Umbilical cord (tissue), 2 donors: ENCODE measurements at places on chromosomes 7 and 10. TPM values are rescaled to one million over a fixed set of nuclear protein-coding genes. Genes with fewer than 3 reads are reported as not detected.

GRCh38 chr7:67311901-67312300 is 315.3 kb downstream of the TYW1 start:
- DNase-seq = no peak

GRCh38 chr7:120979765-120980499 is 8.6 kb upstream of the CPED1 start:
- DNase-seq = peak; percentile 43

Gene TACC2
- total RNA-seq = 10.6 TPM

Gene LLCFC1
- total RNA-seq = not detected

- peak; percentile 24 for DNase-seq
These were observed 191.2 kb downstream of the CXCL12 start for GRCh38 chr10:44193567-44194220.

DNA sequence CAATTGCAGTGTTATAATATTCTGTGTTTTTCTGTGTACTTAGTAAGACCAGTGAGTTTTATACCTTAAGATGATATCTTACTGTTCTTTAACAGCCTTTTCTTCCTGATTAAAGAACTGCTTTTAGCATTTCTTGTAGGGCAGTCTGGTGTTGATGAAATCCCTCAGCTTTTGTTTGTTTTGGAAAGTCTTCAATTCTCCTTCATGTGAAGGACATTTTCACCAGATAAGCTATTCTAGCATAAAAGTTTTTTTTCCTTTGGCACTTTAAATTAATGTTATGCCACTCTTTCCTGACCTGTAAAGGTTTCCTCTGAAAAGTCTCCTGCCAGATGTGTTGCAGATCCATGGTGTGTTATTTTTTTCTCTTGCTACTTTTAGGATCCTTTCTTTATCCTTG is 1059.8 kb downstream of the LRMDA start:
- DNase-seq = no peak

- DNase-seq = peak; percentile 65
These were observed 194.9 kb downstream of the SUGCT start for GRCh38 chr7:40329601-40330153.

DNA sequence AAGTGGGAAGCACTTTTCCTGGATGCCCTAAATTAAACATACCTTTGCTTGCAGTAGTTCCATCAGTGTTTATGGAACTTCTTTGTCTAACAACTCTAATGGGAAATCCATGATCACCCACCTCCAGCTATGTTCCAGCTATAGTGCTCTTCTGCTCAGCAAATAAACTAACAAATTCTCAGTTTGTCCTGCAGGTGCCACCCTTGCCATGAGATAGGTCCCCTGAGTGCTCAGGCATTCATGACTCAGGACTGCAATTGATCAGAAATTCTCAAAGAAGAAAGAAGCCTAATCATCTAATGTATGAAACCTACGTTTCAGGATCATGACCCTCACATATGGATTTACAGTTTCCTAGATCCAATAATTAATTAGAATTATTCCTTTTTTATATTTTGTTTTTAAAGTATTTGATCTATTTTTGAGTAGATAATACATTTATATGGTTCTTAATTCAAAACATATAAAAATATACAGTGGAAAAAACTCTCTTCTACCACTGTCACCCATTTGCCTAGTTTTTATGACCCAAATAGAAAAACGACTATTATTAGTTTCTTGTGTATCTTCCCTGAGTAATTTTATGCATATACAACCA is 48.7 kb upstream of the DYNC1I1 start:
- DNase-seq = peak; percentile 55

DNA sequence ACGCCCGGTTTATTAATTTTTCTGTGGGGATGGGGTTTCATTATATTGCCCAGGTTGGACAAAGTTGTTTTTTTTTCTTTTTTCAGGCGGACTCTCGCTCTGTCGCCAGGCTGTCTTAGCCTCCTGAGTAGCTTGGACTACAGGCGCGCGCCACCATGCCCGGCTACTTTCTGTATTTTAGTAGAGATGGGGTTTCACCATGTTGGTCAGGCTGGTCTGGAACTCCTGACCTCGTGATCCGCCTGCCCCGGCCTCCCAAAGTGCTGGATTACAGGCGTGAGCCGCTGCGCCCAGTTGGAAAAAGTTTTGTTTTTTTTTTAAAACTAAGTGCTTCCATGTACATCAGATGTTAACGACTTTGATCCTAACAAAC is 542 bp upstream of the ZNF394 start:
- DNase-seq = no peak

DNA sequence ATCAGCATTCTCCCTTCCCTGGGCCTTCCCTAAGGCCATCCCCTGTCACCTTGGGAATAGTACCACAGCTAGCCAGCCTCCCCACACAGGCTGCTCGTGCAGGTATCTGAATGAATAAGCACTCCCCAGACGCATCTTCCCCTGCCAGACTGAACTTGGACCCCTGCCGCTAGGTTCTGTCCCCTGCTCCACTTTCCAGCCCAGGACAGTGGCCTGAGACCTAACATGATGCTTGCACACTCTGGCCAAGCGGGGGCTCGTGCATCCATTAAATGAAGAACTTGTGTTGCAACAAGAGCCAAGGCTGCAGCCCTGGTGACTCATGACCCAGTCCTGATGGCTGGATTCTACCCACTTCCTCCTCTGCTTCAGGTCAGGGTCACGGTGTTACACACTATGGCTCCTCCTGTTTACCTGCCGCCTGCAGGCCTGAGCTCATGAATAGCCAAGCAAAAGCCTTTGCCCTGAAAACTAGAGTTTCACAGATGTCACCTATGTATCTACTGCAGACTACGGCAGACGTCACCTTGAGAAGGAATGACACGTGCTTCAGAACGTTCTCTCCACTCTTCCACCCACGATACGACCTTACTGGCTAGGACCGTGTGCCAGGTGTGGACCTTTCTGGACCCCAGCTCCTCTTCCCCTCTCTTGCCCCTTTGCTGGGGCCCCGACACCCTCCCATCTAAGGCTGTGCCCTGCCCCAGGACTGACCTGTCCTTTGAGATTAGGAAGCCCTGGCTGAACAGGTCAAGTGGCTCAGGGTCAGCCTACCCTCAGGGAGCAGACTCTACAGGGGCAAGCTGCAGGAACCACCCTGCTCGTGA is 6.5 kb downstream of the ASB13 start:
- DNase-seq = no peak

- no peak for DNase-seq
These were observed 139.5 kb downstream of the PLCE1 start for GRCh38 chr10:94133239-94133638.

Gene ATP5F1C
- 177 TPM for total RNA-seq

DNA sequence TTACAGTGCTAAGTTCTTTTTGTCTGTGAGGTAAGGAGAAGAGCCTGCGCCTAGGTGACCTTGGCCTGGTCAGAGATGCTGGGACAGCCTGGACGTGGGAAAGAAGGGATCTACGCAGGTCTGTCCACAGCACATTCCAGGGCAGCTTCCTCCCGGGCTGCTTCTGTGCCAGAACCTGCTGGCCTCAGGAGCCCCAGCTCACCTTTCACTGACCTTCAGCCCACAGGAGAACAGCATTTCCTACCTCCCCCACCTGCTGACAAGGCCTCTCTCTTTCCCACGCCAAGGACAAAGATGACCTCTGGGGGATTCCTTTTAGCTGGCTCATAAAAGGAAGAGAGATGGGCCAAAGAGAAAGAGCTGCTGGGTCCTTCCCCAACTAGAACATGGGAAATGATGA is 260.6 kb downstream of the KCNMA1 start:
- no peak for DNase-seq

Gene ASB10
- not detected for total RNA-seq

DNA sequence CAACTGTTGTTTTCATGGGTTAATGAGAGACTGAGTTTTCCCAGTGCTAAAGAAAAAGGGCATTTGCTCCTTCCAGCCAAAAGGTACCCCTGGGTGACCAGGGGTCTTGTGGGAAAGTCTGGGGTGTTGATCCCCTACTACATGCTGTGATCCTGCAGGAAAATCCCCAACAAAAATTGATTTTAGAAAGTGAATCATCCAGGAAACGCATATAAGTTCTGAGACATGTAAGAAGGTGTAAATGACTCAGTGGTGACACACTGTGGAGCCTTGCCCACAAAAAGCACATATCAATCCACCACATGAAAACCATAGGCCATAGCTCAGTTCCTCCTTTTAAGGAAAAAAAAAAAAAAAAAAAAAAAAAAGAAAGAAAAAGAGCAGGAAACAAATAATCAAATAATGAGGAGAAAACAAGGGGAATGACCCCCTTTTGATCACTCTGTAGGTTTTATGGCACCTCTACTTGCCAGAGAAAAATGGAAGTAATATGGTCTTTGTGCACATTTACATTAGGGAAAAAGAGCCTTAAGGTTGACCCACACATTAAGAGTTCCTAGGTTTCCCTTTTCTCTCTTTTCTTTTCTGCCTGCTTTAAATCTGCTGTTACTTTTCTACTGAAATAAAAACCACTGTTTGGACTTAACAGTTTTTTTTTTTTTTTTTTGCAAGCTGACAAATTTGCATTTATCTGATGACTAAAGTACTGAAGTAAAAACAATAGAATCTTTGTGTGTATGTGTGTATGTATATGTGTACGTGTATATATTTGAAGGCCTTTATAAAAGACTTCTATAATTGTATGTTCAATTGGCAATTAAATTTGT is 386.0 kb downstream of the KIF20B start:
- no peak for DNase-seq

Gene PIK3CG
- total RNA-seq = 10.6 TPM

Gene CUBN
- total RNA-seq = 1.4 TPM

Gene ACHE
- not detected for total RNA-seq

DNA sequence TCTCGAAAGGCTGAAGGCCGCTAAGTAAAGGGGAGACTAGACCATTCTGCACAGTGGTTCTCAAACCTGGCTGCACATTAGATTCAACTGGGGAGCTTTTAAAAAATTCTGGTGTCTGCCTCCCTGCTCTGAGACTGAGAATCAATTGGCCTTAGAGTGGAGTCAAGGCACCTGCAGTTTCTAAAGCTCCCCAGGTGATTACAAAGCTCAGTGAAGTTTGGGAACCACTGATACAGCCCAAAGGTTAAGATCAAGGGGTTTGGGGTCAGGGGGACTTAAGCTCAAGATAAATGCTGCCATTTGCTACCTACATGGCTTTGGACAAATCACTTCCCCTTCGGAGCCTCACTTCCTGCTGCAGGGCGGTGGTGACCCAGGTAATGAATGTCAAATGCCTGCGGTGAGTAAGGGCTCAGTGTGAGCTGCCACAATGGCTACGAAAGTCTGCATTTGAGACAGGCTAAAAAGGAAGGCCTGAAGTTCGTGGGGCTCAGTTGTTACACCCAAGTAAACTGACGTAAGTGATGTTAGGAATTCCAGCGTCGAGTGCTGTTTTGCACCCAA is 72.3 kb downstream of the TLL2 start:
- no peak for DNase-seq

GRCh38 chr10:5090551-5090950 is 3.7 kb upstream of the AKR1C3 start:
- no peak for DNase-seq

GRCh38 chr10:120217736-120218135 is 239.3 kb upstream of the PLPP4 start:
- no peak for DNase-seq

Gene MBLAC1
- total RNA-seq = 1.9 TPM

DNA sequence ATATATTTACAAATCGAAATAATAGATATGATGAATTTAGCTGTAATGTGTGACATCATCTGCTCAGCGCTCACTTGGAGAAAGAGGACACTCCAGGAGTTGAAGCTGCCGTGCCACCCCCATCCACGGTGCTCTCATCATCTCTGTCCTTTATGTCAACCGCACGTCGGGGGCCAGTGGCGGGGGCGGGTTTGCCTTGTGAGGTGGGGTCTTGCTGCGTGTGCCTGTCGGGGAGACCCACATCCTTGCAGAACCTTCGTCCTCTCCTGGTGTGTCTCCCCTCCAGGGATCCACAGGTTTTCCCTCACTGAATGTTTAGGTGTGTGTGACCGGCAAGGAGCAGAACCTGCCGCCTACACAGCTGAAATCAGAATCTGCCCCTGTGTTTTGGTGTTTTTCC is 71.6 kb downstream of the INPP5A start:
- no peak for DNase-seq

GRCh38 chr7:70698219-70698832 is 433.6 kb upstream of the GALNT17 start:
- peak; percentile 73 for DNase-seq

DNA sequence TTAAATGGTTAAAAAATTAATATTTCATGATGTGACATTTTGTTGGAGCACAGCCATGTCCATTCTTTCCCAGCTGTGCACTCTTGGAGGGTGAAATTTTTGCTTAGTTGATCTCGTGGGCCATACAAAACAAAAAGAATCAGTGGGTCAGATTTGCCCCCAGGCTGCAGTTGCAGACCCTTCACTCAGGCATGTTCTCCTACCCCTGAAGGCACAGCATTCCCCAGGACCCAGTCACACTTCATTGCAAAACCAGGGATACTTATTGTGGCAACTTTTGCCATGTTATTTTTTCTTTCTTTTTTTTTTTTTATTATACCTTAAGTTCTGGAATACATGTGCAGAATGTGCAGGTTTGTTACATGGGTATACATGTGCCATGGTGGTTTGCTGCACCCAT is 6.0 kb downstream of the TAS2R40 start:
- DNase-seq = no peak

DNA sequence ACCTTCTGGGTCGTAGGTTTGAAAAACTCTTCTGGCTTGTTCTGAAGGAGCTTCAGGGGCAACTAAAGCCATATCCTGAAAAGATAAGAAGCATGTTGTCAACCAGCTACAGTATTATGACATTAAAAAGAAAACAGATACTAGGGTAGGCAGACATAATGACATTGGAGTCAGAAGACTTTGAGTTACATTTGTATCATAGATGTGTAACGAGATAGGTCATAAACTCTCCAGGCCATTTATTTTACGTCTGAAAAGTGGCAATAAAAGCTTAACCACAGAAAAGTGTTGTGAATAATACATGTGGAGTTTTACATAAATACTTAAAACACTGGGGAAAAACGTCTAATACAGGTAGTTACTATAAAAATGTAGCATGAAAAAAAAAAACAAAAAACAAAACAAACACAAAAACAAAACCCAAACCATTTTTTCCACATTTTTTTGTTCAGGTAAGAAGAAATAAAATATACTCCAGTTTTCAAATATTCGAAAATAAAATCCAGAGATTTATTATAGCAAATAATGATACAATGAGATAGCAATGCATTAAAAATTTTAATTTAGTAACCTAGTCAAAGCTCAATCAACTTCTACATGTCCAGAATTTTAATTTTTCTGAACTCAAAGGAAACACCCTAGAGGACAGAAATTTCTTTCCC is 64.1 kb downstream of the MINDY3 start:
- no peak for DNase-seq

DNA sequence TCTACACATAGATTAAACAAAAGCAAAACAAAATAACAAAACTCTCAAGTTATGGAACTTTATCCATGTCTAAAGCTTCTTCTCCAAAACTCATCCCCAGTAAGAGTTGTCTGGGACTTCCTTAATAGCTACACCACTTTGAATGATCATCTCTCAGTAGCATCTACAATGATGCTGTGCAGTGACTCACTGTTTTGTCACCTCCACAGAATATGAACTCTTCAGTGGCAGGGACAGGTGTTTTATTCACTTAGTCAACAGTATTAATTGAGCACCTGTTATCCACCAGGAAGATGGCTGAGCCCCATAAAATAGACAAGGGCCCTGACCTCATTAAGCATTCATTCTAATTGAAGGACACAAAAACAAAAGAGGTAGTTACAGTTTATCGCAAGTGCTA is 350.7 kb downstream of the ELMO1 start:
- DNase-seq = no peak

Gene CDC14C
- total RNA-seq = 2.6 TPM

- peak; percentile 66 for DNase-seq
These were observed 2.1 kb downstream of the KIF5B start for GRCh38 chr10:32054094-32054493.

Gene OR6B1
- total RNA-seq = 4.3 TPM

Gene FHIP2A
- total RNA-seq = 25.3 TPM

GRCh38 chr7:134899729-134900128 is 86.6 kb upstream of the AGBL3 start:
- DNase-seq = no peak
